NK-92 treated with Interleukin-12 subunit alpha and Interleukin-12 subunit beta, amount 100 ng/mL, for 24 hours (cell line): ENCODE measurements at places on chromosomes 6 and 20.

- no peak for DNase-seq
Observed at GRCh38 chr6:138607478-138608433, 108.5 kb upstream of the NHSL1 start.

- no peak for DNase-seq
Observed at GRCh38 chr6:17032988-17033634, 68.7 kb upstream of the STMND1 start.

GRCh38 chr6:136582711-136583471, 32.7 kb upstream of the MAP7 start:
- no peak for DNase-seq

GRCh38 chr20:14441201-14441600, 103.8 kb upstream of the FLRT3 start:
- DNase-seq, result no peak

- DNase-seq, result peak; percentile 11
Observed at GRCh38 chr20:60137657-60138245, 179.5 kb downstream of the CDH26 start.

DNA sequence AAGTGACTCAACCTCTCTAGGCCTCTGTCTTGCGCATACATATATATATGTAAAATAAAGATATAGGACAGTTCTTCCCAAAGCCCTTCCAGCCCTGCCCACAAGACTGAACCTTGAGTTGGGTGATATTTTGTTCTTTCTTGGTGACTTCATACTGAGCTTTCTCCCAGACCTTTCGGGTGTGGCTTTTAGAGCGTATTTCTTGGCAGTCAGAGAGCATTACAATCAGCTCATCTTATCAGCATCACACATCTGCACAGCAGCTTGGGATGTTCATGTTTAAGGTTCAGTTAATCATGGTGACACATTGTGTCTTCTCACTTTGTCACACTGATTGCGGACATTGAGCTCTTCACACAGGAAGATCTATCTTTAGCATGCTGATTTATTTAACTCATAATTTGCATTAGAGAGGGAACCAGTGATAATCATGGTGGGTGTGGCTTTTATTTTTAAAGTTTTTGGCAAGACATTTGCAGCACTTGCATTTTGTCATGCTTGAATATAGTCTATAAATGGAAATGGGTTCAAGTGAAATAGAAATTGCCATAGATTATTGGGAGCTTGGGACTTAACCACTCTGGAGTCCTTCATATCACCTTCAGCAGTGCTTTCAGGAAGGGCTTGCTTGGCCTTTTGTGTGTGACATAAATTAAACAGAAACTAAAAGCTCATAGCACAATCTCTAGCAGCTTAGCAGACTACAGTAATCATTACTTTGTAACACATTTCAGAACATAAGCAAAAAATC, 8.3 kb downstream of the KIF3B start:
- peak; percentile 53 for DNase-seq

DNA sequence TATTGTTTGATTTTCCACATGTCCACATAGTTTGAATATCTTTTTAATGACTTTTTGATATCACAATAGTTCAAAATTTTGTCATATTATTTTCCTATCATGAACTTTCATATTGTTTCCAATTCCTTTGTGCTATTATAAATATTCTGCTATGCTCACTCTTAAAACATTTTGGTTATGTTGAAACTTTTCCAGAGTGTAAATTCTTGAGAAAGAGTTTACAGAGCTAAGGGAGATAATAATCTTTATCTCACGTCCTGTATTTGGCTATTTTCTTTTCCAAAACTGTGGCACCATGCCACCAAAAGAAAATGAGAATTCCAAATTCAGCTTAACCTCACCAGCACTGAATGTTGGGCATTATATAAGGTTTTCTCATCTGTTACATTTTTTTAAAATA, 210.9 kb downstream of the TFAP2B start:
- no peak for DNase-seq

DNA sequence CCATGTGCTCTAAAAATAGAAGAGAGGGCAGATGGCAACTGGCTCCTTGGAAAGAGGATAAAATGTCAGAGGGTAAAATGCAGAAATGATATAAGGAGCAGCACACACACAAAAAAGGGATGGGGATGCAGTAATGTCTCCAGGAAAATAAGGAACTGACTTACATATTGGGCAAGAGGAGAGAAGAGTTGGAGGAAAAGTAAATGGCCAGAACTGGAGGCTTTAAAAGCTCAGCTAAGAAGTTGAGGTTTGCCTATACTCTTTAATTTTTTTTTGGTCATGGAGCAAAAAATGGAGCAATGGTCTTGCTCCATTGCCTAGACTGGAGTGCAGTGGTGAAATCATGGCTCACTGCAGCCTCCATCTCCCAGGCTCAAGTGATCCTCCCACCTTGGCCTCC, 93.7 kb downstream of the SULF2 start:
- DNase-seq, result no peak

DNA sequence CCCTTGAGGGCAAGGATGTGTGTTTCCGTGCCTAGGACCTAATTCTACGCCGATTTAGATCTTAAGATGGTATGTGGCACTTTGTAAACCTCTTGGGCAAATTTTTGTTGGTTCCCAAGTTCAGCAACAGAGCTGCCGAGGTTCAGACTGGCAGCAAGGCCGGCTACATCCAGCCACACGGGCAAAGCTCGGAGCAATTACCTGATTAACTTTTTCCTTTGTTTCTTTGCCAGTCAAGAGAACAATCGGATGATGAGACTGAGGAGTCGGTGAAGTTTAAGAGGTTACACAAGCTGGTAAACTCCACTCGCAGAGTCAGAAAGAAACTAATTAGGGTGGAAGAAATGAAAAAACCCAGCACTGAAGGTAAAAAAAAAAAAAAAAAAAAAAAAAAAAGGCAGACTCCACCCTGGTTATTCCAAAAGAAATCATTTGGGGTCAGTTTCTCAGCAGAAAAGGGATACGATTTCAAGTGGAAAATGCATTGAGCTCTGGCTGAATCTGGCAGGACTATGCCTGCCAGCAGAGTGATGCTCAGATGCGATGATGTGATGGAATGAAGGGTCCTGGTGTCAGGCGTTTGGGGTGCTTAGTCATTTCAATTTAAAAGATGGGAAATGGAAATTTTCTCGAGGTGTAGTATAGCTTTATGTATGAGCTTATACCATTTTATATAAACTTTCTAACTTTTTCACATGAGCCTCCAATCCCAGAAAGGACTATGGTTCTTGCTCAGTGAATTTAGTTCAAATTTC, 171.6 kb downstream of the SASH1 start:
- no peak for DNase-seq

GRCh38 chr6:3431994-3432393, 24.9 kb downstream of the SLC22A23 start:
- DNase-seq, result no peak

DNA sequence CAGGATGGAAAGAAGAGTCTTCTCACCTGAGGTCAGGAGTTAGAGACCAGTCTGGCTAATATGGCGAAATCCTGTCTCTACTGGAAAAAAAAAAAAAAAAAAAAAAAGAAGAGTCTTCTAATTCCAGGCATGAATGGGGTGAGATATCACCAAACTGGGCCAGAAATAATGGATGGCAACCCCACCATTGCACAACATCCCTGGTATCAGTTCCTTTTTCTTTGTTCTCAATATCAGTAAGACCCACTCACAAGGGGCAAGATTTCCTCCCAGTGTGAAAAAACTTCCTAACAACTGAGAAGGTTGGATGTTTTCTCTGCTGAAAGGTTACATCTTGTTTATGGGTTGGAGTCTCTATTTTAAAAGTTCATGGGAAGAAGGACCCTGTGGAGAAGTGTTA, 23.6 kb upstream of the NR2E1 start:
- DNase-seq, result no peak

DNA sequence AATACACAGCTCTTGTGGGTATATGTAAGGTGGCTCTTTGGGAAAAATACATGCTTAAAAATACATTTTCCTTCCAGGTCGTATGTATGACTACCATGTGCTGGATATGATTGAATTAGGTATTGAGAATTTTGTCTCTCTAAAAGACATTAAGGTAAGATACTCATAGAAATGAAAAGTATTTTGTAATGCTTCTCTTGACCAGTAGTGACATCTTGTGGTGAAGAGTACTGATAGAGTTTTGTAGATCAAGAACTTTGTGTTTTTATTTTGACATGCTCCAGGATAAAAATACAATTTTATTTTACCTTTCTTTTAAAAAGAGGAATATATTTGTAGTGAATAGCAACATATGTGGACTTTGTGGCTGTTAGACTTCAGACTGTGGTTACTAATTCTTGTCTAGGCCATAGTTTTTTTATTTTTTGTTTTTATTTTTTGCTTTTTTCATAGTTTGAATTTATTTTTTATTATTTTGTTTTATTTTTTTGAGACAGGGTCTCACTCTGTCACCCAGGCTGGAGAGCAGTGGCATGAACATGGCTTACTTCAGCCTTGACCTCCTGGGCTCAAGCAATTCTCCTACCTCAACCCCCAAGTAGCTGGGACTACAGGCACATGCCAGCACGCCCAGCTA, 17.9 kb downstream of the RPF2 start:
- no peak for DNase-seq

DNA sequence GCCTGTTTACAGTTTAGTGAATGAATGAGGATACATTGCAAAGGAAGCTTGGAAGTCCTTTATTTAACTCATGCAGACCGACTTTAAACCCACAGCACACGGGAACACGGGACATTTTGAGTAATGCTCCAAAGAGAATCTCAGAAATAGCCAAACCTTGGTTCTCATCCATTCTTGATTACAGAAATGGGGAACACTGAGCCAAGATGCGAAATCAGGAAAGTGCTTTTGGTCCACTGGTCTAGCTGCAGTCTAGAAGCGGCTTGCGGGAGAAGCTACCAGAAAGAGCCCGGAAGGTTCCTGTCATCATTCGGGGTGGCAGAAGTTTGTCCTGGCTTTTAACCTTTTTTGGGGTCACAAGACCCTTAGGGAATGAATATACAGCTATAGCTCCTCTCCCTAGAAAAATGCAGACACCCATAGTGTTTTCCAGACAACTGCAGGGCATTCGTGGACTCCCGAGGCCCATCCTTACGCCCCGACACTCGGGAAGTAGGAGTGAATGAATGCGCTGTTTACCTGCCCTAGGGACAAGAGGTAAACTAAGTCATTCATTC, 475 bp upstream of the TMEM181 start:
- no peak for DNase-seq

DNA sequence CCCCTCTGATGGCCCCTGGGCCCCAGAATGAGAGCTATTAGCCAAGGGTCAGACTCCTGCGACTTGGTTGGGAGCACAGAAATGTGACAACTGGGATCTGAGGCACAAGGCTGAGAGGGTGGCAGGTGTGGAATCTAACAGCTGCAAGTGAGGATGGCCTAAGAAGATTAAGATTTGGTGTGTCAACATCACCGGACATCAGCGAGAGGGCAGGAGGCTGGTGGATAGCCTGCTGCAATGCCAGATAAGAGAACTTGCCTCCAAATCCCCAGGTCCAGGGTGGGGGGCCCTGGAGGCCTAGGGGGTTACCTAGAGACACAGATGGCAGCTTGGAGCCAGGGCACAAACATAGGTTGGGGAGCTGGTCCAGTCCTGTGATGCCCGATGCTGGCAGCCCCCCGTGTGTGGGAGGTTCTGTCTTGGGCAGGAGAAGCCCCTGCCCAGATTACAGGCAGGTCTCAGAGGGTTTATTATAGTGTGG, 155.8 kb downstream of the GRM4 start:
- DNase-seq, result no peak

DNA sequence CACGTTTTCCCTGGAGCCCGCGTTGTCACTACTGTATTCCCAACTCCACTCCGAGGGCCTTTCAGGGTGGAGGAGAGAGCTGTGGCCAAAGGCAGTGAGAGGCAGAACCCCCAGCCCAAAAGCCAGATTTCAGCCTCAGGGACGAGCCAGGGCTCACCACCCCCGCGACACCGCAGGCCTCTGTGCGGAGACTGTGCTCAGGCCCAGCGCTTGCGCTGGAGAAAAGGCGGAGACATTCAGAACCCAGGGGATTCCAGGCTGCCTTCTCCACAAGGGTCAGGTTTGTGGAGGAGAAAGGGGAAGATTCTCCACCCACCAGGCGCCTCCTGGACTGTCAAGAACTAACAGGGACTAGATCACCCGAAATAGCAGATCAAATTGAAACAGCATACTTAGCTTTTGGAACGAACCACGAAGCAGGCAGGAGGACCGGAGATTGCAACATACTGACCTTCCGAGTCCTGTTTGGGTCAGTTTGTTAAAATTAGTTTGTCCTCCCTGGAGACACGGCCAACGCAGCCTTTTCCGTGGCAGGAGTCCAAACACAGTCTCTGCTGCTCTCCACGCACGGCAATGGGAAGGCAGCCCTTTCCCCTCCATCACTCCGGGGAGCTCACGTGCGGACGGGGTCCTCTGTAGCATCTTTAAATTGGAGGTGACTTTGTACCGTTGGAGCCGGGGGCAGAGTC, 14.4 kb downstream of the DLL1 start:
- no peak for DNase-seq

- no peak for DNase-seq
Observed at GRCh38 chr6:54191461-54191860, 80.2 kb downstream of the MLIP start.

DNA sequence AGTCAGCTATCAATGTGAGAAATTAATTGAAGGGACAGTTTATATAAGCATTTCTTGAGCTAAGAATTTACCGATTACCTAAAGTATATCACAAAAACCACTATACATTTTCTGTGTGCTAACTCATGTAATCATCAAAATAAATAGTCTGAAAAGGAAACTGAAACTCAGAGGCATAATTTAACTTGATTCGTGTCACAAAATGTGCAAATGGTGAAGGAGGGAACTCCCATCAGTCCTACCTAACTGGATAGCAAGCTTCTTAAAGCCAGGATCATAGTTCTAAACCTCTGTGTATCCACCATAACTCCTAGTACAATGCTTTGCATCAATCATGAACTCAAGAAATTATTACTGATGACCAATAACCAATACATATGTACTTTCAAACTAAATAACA, 91.0 kb downstream of the ASCC3 start:
- DNase-seq, result no peak

DNA sequence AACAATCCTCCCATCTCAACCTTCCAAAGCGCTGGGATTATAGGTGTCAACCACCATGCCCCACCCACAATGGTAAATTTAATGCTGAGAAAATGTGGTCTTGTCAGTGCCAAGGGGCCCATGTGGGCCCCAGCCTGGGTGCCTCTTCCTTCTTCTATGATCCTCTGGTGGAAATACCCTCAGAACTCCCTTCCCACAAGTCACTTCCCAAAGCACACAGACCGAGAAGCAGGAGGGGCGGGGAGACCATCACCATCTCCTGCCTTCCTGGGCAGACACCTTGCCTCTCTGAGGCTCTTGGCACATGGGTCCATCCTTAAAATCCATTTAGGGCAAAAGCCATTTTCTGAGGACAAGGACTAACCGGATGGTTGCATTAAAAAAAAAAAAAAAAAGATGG, 59.0 kb downstream of the NOL4L start:
- DNase-seq, result no peak

- no peak for DNase-seq
Observed at GRCh38 chr6:139990856-139991465, 616.5 kb upstream of the CITED2 start.

DNA sequence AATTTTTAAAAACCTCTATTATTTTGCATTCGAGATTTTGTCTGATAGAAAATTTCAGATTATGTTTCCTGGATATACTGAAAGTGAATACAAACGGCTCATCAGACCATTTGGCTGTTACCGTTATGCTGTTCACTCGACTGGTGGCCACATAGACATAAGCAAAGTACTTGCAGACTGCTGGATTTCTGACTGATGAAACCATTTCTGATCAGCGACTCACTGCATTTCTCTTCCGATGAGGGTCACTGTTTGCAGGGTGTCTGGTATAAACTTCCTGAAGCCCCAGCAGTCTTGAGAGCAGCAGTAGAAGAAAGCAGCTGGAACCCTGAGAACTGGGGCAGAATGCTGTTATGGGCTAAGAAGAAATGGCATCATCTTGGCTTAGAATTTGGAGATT, 17.7 kb downstream of the SNX9 start:
- DNase-seq, result no peak
